Stimulated activated CD4-positive, alpha-beta T cell treated with anti-CD3 and anti-CD28 coated beads, Interleukin-12 subunit alpha, Interleukin-12 subunit beta, amount 100 ng/mL, for 48 hours (primary cell): ENCODE measurements at places on chromosomes 7 and 10.
A peak's percentile ranks its signal among the peaks of the same experiment; 100 is the strongest.

- DNase-seq = no peak
Observed at GRCh38 chr7:80181411-80181810, 46.8 kb downstream of the GNAI1 start.

DNA sequence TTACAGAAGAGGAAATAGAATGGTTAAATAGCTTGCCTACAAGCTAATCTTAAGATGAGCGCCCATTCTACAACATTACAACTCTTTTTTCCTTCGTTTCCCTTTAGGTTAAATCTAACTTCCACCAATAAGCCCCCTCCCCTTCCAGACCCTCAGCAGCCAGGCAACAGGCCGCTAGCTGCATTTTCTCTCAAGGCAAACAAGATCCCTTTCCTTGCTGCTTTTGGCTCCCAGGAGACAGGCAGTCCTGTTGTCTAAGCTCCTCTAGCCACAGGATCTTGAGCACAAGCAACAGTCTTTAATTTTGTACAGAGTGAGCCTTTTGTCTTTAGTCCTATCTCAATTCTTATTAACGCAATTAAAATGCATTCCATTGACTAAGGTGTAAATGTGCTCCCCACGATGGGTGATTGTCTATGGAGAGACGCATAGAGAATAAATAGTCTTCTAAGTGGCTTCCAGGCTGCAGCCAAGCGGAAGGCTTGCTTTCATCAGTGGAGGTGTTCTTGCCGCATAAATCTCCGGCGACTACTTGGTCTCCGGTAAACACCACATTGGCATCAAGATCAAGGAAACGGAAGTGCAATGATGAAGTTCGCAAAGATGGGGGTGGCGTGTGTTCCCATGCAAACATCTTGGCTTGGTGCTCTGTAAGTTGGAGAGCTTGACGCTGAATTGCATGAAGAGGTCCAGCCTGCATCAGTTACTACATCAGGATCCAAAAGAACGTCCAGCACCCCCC is 181.9 kb upstream of the LYZL2 start:
- no peak for DNase-seq

GRCh38 chr10:117609095-117609795 is 66.7 kb downstream of the EMX2 start:
- DNase-seq = no peak

DNA sequence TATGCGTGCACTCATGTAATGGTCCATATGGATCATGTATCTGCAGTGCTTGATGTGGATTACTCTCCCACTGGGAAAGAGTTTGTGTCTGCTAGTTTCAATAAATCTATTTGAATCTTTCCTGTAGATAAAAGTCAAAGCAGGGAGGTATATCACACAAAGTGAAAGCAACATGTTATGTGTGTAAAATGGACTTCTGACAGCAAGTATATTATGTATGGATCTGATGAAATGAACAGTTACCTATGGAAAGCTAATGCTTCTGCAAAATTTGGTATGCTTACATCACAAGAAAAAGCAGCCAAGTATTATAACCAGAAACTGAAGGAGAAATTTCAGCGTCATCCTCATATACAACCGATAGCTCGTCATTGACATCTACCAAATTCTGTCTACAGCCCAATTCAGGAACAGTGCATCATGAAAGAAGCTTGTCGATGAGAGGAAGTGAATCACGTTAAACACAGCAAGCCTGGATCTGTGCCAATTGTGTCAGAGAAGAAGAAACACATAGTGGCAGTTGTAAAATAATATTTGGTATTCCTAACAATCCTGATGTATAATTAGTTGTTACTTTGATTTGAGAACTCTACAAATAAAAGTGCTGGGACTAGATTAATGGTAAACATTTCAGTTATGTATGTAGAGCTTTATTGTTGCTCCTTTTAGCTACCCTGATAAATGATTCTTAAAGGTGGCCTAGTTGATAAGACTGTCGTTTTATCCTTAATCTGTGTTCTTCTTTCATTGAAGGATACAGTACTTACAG is 14.2 kb upstream of the SYPL1 start:
- peak; percentile 21 for DNase-seq

- DNase-seq = no peak
Observed at GRCh38 chr7:77315182-77315591, 101.0 kb downstream of the GSAP start.

DNA sequence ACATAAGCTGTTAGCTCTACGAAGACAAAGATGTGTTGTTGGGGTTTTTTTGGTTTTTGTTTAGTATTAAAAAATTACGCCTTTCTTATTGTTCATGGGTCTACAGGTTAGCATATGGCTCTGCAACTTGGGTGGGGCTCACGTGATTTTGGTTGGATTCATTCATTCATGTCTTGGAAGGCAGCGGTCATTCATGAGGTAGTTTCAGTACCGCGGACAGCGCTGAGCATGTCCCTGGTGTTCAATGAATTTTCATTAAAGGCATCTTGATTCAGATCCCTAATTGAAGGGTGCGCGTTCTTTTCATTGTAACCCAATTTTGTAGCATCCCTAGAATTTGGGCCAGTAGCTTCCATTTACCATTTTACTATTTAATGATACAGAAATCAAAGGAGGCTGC is 42.9 kb upstream of the TCERG1L start:
- DNase-seq = no peak

DNA sequence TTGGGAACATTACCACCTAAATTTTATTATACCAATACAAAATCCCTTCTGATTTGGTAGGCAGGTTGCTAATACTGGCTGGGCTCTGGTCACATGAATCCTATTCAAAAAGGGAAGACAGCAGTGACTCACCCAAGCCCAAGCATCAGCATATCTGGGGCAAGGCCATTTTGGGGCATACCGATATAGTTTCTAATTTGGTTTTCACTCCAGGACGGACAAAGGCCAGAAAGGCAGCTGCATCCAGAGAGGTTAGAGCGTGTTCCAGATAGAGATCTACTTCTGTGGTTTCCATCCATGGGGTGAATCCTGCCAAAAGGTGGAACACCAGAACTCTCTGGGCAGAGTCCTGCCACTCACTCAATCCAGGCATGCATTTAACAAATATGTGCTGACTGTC is 335.8 kb downstream of the ELMO1 start:
- DNase-seq = no peak

- no peak for DNase-seq
Observed at GRCh38 chr10:89278034-89278535, 23.8 kb upstream of the IFIT2 start.

DNA sequence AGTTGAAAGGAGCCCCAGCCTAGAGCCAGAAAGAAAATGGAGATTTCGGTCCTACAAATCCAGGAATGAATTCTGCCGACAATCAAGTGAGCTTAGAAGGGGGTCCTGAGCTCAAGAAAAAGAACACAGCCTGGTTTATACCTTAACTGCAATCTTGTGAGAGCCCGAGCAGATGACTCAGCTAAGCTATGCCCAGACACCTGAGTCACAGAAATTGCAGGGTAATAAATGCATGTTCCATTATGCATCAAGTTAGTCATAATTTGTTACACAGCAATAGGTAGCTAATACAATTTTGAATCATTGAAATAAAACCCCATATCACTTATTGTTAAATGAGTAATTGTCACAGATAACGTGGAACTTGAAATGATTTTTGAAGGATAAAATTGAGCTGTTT is 111.8 kb upstream of the FOXP2 start:
- no peak for DNase-seq

DNA sequence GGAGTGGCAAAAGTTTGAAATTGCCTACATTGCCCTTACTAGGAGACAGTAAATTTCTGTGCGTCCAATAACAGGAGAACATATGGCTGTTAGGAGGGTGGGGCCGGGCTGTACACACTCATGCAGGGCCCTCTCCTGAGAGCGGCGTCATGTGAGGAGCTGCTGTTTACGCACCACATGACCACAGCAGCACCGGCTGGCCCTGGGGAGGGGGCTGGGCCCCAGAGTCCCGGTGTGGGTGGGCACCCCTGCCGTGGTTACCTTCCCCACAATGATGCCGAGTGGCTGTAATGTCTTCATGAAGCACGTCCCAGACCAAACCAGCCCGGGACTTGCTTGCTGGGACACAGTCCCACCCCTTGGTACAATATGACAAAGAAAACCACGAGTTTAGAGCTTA is 308.7 kb downstream of the DNAJB6 start:
- DNase-seq = no peak

DNA sequence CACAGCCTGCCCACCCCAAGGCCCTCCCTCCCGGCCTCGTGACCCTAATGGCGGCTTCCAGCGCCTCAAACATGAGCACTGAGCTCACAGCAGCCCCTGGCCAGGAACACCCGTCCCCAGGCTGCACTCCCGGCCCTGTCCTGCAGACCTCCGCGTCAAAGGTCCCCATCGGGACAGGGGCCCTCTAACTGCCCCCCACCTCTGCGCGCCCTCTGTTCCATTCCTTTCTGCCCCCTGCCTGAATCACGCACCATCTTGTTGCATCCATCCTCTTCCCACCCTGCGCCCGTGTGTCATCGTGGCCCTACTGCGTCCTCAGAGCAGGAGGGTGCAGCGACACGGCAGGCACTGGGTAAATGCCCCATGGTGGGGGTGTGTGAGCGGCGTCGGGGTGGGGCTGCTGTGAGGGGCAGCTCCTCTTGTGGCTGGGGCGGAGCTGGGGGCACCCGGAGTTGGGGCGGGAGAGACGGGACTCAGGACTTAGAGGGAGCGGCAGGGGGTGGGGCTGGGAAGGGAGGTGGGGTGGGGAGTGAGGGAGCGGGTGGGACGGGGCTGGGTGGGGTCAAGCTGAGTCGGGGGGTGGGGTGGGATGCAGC is 13.4 kb downstream of the SLC29A4 start:
- DNase-seq = no peak

DNA sequence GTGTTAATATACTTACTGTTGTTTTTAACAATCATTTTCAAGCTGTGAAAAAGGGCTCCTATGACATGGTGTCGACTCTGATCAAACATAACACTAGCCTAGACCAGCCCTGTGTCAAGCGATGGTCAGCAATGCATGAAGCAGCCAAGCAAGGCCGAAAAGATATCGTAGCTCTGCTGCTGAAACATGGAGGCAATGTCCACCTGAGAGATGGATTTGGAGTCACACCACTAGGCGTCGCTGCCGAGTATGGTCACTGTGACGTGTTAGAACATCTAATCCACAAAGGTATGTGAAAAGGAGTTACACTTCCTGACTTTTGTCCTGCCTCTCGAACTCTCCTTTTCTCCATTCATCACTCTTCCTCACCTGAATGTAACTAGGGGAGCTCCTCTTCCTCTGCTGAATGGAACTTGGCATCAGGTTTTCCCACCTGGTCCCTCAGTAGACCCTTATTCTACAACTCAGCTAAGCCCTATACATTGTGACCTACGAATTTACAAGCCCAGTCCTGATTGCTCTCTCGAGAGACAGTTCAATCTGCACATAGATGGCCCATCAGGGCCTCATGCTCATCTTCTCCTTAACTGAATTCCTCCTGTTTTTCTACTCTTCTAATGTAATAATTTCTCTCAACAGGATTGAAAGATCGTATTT is 23.0 kb downstream of the ASB15 start:
- peak; percentile 35 for DNase-seq

- DNase-seq = no peak
Observed at GRCh38 chr7:158351051-158351450, 236.6 kb downstream of the PTPRN2 start.

GRCh38 chr10:103719036-103719435 is 136.3 kb downstream of the SH3PXD2A start:
- no peak for DNase-seq

- no peak for DNase-seq
Observed at GRCh38 chr7:152076324-152076821, 50.9 kb downstream of the GALNT11 start.

DNA sequence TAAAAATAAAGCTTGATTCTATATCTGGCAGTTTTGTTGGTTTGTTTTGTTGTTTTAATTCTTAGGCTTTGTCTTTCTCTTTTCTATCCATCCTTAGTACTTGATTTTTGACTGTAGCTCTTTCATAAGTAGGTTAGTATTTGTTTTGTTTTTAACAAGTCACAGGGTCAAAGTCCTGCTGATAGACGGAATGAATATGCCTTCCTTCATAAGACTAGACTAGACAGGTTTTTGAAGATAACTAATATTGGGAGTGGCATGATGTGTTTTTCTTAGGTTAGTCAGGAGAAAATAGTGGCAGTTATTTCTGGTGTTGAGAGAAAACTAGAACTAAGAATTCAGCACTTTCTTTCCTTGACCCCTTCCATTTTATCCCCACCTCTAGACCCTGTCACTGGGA is 50.4 kb downstream of the CASD1 start:
- DNase-seq = no peak

DNA sequence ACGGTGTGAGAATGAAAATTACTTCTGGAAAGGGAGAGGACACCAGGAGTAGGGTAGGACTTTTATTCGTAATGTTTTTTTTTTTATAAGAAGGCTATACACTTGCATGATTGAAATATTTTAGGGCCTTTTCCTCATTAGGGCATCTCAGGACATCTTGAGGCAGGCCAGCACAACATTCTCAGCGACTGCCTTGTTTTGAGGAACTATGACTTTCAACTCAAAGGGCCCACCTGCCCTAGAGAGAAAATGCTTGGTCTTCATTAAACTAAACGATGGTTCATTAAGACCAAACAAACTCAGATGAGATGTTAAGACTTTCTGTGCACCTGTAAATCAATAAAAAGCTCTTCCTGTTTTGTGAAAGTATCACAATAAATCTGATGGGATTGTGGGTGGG is 11.3 kb downstream of the NOD1 start:
- DNase-seq = no peak

DNA sequence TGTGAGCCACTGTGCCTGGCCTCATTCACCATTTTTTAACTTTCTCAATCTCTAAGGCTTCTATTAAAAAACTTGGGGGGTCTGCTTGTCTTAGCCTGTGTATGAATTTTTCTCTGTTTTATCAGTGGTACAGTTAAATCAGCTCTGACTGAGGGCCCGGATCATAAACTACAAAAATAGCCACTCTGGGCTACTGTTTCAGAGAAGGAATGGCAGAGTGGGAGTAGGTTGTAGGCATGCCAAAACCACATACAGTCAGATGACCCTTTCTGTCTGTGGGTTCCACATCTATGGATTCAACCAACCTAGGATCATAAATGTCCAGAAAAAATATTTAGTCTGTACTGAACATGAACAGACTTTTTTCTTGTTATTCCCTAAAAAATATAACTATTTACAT is 21.3 kb downstream of the TBC1D12 start:
- no peak for DNase-seq

DNA sequence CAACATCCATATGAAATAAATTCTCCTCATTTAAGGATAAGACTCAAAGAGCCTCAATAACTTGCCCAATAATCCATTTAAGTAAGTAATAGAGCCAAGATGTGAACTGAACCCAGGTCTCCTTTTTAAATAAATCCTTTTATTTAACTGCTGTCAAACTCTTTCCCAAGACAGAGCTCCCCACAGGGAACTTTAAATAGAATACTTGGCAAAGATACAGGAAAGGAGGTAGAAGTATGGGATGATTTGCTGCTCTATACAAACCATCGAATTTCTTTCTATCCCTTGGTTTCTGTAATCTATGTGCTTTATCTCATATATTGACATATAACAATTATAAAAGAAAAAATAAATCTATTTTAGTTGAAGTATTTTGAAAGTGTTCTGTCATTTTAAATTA is 295.9 kb downstream of the CSTF2T start:
- DNase-seq = no peak

- no peak for DNase-seq
Observed at GRCh38 chr7:91777522-91777921, 103.0 kb downstream of the MTERF1 start.

GRCh38 chr10:122374859-122375678 is 561 bp downstream of the PLEKHA1 start:
- DNase-seq = peak; percentile 47
